ENCODE measurements at places on chromosomes 16 and 17.
A peak's percentile ranks its signal among the peaks of the same experiment; 100 is the strongest.

GRCh38 chr17:20979792-20980083, 63.1 kb downstream of the USP22 start:
- DNase-seq: no peak

DNA sequence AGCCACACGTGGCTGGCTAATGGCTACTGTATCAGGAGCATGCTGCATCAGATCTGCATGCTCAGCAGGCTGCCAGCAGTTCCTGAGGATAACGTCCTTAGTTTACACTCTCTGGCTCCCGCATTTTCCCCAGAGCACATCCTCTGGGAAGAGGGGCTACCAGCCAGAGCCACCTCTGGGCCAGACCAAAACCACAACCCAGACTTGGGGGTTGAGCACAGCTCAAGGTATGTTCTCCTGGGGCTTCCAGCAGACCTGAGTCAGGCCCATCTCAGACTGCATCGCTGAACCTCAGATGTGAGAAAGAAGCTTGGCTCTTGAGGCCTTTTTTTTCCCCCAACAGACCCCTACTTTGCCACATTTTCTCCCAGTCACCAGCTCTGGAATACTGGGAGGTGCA, 23.7 kb upstream of the WSCD1 start:
- DNase-seq: no peak

GRCh38 chr17:44146375-44147346, 4.9 kb downstream of the HROB start:
- no peak for DNase-seq

DNA sequence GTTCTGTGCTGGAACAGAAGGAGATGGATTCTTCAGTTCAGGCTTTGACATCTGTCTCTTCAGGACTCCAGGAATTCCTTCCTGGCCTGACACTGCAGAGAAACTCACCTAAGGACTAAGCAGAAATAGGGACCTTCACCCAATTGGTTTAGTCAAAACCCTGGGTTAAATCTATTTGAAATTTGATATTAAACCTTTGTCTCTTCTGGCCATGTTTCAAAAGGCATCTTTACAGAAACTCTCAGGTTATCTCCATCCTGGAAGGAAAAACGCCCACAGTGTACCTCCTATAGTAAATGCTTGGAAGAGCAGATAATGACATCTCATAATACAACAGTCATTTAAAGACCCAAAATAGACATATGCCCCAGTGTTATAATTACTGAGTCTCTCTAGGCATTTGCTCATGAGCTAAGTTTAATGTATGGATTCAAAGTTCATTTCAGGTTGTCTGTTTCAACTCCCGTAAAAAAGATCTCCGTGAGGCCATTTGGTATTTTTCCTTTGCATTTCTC, 5.6 kb upstream of the HOXB4 start:
- DNase-seq: no peak

GRCh38 chr16:30472328-30472942, at the start of gene ITGAL:
ITGAL (plus strand) TSS chr16:30472742; CDS start chr16:30472838, 96 bp downstream.
- DNase-seq: no peak

GRCh38 chr16:87939562-87940423, 3.5 kb upstream of the CA5A start:
- DNase-seq: no peak

DNA sequence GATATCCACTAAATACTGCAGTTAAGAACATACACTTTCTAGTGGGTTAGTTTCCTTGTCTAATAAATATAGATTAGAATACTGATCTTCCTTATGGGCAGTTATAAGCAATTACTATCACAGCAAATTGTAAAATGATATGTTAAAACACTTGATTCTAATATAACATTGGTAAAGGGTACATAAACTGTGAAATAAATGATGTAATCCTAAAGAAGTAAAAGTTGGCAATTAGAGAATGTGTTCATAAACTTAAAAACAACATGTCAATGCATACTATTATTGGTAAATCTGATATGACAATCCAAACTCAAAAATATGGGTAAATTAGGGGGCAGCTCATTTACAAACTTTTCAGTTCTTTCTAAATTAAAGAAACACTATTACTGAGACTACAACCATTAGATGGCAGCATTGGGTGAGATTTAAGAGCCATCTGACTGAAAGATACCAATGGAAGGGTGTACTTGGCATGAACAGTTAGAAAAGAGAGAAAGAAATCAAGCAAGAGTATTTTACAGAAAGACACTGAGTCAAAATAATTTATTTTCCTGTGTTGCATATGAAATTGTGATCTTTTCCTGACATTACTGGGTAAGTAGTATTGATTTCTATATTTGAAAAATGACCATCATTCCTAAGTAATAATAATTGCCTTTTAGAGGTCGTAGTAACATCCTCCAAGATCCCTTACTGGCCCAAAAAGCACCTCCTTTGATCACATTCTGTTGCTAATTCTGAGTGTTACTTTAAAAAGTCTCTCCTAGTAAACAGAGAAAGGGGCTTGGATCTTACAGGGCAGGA, 119.6 kb downstream of the SPAG9 start:
- DNase-seq: peak; percentile 51

- no peak for DNase-seq
These were observed 53.2 kb downstream of the SMG6 start for GRCh38 chr17:2250140-2251095.

DNA sequence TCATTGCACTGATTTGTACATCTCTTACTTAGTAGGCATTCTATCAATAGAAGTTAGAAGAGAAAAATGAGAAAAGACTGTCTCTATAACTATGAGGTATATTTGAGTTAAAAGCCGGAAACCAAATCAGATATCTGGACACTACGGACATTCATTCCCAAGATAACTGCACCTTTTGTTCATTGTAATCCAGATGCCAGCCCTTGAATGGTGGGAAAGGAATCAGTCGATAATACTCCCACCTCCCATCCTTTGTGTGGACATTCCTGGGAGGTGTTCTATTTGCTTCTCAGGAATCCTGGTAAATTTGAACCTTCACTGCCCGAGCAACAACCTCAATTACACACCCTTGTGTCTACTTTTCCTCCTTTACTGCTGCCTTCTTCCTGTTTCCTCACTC, 225.2 kb downstream of the CHD9NB start:
- no peak for DNase-seq

GRCh38 chr16:85328676-85329058, 216.4 kb upstream of the CIBAR2 start:
- peak; percentile 46 for DNase-seq

DNA sequence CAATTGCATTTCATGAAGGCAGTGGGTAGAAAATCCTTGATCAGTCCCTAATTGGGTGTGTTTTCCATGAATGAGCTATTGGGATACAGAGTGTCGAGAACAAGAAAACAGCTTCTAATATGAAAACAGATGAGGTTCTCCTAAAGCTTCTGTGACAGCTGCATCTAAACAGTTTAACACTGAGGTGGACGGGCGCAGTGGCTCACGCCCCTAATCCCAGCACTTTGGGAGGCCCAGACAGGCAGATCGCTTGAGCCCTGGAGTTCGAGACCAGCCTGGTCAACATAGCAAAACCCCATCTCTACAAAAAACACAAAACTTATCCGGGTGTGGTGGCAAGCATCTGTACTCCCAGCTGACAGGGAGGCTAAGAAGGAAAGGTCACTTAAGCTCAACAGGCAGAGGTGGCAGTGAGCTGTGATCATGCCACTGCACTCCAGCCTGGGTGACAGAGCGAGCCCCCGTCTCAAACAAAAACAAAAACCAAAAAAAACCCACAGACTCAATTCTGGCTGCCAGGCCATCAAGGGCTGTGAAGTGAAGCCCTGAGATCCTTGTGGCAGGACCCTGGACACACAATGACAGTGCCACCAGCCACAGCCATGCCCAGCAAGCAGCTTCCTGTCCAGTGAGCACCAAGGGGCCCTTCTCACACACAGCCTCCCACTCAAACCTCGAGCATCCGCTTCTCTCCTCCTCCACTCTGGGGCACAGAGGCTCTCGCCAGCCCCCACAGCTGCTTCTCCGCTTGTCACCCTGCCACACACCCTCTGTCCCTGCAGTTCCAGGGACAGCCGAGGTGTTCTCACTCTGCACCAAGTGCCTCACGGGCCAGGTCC, 44.0 kb downstream of the ANKRD11 start:
- no peak for DNase-seq
